Right forelimb (tissue), 1 donor: ENCODE measurements at places on chromosomes 2 and 18.

- DNase-seq: no peak
These were observed 65.3 kb downstream of the ZC3H6 start for GRCh38 chr2:112340475-112341267.

- no peak for DNase-seq
These were observed 47.9 kb downstream of the SOX11 start for GRCh38 chr2:5740053-5740452.

- DNase-seq: no peak
These were observed 1.4 kb upstream of the XRCC5 start for GRCh38 chr2:216107760-216108159.

DNA sequence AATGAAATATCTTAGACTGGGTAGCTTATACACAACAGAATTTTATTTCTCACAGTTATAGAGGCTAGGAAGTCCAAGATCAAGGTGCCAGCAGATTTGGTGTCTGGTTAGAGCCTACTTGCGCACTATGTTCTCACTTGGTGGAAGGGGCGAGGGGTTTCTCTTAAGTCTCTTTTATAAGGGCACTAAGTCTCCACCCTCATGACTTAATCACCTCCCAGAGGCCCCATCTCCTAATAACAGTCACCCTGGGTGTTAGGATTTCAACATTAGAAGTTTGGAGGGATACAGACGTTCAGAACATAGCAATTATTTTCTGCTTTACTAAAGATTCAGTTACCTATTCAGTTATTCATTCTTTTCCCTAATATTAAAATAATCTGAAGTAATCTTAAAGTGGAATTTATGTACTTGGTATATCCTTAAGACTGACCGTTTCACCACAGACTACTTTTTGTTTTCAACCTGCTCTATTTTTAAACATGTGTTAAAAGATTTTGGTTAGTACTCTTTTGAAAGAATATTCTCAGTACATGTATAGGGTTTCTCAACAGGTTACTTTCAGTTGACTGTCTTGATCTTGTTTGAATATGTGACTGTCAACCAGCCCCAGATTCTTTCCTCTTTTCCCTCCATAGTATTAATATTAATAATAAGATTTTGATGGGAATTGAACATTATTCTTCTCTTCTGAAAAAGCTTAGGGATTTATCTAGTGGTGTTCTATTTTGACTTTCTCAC lies 130.0 kb downstream of the TAF4B start:
- no peak for DNase-seq

DNA sequence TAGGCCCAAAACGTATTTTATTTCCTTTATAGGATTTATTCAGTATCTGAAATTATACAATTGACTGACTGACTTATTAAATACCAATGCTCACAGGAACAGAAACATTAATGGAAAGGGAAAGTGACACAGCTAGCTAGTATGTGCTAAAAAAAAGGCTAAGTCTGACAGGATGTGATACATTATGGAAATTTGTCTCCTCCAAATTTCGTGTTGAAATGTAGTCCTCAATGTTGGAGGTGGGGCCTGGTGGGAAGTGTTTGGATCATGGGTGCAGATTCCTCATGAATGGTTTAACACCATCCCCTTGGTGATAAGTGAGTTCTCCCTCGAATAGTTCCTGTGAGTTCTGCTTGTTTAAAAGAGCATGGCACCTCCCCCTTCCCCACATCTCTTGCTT lies 70.6 kb upstream of the WDR75 start:
- DNase-seq: no peak

GRCh38 chr2:42979416-42979869 lies 187.1 kb upstream of the HAAO start:
- peak; percentile 33 for DNase-seq

- no peak for DNase-seq
These were observed 481.9 kb downstream of the TMX3 start for GRCh38 chr18:68233018-68233417.

DNA sequence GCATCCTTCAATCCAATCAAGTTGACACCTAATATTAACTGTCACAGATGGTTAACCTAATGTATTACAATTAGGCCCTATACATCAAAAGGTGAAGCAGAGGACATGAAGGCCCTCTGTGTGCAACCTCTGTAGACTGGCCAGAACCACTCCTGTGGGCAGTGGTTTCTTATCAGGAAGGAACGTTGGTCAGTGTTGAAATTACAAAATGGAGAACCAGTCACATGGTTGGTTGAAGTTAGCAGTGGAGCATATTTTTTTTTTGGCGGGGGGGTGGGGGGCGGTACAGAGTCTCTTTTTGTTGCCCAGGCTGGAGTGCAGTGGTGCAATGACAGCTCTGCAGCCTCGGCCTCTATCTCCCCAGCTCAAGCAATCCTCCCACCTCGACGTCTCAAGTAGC lies 19.8 kb downstream of the RNU2-63P start:
- DNase-seq: no peak
